ENCODE measurements at places on chromosomes 4 and X. TPM values are rescaled to one million over a fixed set of nuclear protein-coding genes. Genes with fewer than 3 reads are reported as not detected.

GRCh38 chr4:7244331-7244665, 52.0 kb downstream of the SORCS2 start:
- no peak for DNase-seq

GRCh38 chr4:155543126-155543765, 123.4 kb upstream of the GUCY1A1 start:
- DNase-seq: no peak

DNA sequence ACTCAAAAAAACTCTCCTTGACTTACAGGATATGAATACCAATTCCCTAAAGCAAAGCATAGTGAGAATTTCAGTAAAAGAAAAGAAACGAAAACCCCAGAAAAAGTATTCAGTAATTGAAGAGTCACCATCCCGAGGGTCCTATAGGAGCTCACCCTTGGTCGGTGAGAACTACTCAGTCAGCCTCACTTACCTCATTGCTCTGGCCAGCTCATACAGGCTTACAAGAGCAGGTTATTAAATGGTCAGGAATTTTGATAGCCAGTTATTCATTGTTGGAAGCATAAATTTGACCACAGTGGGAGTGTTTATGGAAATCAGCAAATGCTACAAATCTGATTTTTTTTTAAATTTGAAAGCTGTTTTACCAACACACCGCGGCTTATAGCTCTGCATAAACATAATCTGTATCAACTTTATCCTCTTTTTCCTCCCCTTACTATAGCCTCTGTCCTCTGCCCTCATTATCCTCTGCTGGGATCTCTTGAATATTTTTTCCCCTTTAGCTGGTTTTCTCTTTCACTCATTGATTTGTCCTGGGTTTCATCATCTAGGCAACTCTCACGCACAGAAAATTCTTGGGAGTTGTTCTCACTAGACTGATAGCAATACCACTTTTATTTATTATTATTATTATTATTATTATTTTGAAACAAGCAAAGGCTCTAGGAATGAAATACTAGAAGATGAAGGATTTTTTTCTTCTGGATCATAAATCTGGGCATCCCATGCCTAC, 11.0 kb upstream of the CXCL2 start:
- no peak for DNase-seq

DNA sequence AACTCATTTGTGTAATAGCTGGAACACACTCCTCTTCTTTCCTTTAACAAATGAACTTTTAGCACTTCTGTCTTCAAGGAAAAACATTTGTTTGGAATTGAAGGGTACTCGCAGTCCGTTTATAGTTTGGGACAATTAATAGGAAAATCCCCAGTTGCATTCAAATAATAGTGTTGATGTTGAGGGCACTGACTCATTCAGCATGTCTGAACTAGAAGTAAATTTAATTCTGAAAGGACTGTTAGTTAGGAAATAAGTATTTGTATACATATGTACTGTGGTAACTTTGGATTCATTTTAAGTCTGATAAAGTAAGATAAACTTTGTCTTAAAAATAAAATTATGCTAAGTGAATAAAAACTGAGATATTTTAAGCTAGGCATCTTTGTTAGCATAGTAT, 27.2 kb downstream of the FAM199X start:
- no peak for DNase-seq

DNA sequence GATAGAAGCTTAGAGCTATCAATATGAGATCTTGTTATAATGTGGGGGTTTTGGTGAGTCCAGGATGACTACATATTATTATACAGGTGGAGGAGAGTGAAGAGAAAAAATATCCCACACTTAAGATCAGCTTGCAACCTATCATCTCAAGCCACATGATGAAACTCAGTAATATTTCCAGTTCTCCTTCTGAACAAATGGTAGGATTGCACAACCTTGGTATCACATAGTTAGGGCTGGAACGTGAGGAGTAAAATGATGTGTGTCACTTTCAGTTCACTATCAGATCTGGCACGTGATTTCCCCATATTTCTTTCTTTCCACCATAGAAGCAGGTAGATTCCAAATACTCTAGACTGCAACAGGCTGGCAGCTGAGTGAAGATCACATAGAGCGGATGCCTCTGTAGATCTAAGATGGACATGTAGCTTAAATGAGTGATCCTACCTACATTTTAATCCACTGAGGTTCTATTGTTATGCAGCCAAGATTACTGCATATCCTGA, 150.6 kb upstream of the ANKRD50 start:
- no peak for DNase-seq

EXOC1L gene
- not detected for total RNA-seq

GRCh38 chrX:76148041-76148665, 24.7 kb upstream of the PBDC1 start:
- DNase-seq: peak; percentile 2
